ENCODE measurements at places on chromosomes 5 and 9.

GRCh38 chr5:38494175-38494574 is 62.3 kb downstream of the LIFR start:
- H3K4me1 ChIP-seq = no peaks in the 10 kb centered on the region
- H3K36me3 ChIP-seq = no peaks in the 10 kb centered on the region
- H3K27ac ChIP-seq = no peak overlapping the region
- no peak for DNase-seq
- no peaks in the 10 kb centered on the region for H3K27me3 ChIP-seq
- H3K4me3 ChIP-seq = no peak overlapping the region

GRCh38 chr9:100525563-100525962 is 52.3 kb upstream of the CAVIN4 start:
- no peak overlapping the region for H3K27ac ChIP-seq
- H3K4me3 ChIP-seq = no peak overlapping the region
- no peaks in the 10 kb centered on the region for H3K27me3 ChIP-seq
- no peak for DNase-seq

DNA sequence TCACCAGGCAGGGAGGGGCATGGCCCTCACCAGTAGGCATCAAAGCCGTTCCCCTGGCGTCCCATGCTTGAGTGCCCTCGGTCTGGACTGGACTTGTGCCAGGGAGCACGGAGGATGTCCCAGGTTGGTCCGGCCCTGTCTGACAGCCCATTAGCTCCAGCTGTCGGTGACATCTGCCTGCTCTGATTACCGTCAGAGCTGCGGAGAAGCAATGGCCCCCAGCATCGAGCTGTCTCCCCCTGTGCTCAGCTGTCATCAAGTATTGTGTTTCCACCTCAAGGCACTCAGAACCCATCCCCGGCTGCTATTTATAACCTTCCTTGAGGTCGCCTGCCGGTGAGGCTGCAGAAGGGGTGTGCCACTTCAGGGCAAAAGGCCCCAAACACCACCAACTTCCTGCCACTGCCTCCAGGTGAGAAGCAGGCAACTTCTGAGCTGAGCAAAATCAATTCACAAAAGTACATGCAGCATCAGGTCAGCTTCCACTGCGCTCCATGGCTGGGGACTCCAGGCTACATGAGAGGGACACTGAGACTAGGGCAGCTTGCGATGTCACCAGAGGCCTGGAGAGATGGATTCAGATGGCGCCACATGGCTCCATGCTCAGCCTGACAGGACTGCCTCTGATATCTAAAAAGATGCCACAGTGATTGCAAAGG is 142.7 kb downstream of the C5orf15 start:
- peaks cover 29% of the 10 kb centered on the region for H3K27me3 ChIP-seq
- no peak for DNase-seq
- H3K4me1 ChIP-seq = no peaks in the 10 kb centered on the region
- H3K27ac ChIP-seq = no peak overlapping the region
- no peak overlapping the region for H3K4me3 ChIP-seq

DNA sequence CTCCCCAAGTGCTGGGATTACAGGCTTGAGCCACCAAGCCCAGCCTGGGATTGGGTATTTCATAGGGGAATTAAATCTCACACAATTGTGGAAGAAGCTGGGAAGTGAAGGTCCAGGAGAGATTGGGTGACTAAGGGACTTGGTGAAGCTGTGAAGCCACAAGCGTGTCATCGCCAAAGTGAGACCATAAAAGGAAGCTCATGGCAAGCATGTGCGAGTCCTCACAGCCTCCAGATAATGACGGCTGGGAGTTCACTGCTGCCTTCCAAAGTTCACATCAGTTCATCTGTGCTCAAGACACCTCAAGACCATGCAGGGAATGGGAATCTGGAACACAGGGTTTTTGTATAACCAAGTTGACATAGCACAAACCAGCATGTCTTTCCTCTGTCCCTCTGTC is 210.6 kb downstream of the MARCHF11 start:
- no peak overlapping the region for H3K27ac ChIP-seq
- no peak for DNase-seq
- no peaks in the 10 kb centered on the region for H3K27me3 ChIP-seq
- H3K4me3 ChIP-seq = no peak overlapping the region

DNA sequence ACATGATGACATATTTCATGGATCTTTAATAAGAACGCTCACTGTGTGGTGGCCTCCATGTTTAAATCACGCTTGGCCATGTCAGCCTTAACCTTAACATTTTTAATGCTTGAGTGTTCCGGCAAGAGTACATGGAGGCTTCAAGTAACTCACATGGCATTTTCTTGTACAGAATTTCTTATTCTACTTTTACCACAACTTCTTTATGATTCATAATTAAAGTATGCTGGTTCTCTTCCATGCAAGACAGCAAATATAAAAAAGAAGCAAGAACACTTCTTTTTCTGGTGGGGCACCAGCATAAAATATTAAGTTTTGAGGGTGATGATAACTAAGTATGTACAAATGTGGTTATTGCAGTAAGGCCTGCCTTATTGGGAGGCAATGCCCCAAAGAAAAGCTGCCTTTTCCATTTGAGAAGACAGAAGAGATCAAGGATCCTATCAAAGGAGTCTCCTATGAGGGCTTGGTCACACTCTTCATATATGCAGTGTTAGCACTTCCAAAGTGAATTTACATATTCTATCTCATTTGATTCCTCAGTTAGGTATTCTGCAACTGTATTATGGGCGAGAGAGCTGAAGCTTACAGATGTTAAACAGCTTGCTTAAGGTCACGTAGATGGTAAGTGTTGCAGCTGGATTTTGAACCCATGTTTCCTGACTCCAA is 382.7 kb upstream of the MEF2C start:
- no peaks in the 10 kb centered on the region for H3K36me3 ChIP-seq
- no peaks in the 10 kb centered on the region for H3K27me3 ChIP-seq
- H3K27ac ChIP-seq = no peak overlapping the region
- DNase-seq = no peak

DNA sequence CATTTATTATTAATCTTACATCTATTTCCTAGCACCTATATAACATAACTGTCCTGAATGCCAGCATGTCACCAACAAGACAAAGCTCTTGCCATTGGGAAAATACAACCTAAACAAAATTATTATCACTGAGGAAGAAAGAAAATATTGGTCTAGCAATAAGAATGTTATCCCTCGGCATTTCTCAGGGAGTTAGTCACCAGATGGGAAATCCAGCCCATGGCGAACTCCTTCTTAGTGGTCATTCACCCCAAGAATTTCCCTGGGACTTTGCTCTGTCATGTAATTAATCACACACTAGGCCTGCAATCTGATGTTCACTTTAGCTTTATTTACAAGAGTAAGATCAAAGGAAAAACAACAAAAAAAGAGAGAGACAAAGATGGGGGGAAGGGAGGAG is 56.1 kb upstream of the TAS2R1 start:
- no peaks in the 10 kb centered on the region for H3K27me3 ChIP-seq
- no peaks in the 10 kb centered on the region for H3K36me3 ChIP-seq
- H3K4me1 ChIP-seq = no peaks in the 10 kb centered on the region
- no peak overlapping the region for H3K4me3 ChIP-seq
- no peak for DNase-seq

DNA sequence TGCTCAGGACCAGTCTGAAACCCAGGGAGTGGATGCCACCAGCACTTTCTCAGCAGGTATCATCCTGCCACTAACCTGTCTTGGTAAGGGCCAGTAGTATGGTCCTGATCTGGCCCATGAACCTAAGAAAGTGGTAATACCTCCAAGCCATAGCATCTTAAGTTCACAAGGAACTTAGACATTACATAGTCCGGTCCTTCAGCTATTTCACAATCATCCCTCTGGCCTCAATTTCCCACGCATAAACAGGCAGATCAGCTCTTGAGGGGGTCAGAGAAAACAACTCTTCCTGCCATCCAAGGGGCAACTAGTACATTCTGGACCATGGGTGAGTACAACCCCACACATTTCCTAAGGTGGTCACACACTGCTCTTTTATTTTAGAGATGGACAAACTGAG is 88.2 kb downstream of the PPIC start:
- no peak for DNase-seq
- no peak overlapping the region for H3K27ac ChIP-seq
- no peaks in the 10 kb centered on the region for H3K36me3 ChIP-seq
- no peaks in the 10 kb centered on the region for H3K4me1 ChIP-seq

- DNase-seq = no peak
- no peaks in the 10 kb centered on the region for H3K27me3 ChIP-seq
- H3K4me1 ChIP-seq = no peaks in the 10 kb centered on the region
- H3K4me3 ChIP-seq = no peak overlapping the region
Observed at GRCh38 chr5:177610770-177611445, 11.0 kb downstream of the B4GALT7 start.

- no peaks in the 10 kb centered on the region for H3K27me3 ChIP-seq
- no peaks in the 10 kb centered on the region for H3K4me1 ChIP-seq
- no peak for DNase-seq
- no peak overlapping the region for H3K4me3 ChIP-seq
- H3K27ac ChIP-seq = no peak overlapping the region
Observed at GRCh38 chr5:149048811-149049210, 14.1 kb downstream of the SH3TC2 start.

DNA sequence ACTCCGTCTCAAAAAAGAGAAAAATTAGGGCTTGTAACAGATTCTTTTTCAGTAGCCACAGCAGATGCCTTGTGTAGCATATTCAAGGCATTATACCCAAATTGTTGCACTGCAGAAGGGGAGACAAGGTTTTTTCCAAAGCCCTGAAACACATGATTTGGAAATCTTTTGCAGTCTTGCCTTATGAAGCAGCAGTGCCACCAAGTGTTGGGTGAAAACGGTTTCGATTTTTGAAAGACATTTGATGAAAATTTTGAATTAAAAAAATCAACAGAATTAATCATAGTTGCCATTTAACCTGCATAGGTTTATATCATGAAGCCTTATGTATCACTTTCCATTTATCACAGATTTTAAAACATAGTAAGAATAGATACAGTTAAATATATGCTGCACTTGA is 479.5 kb downstream of the TAF11L14 start:
- DNase-seq = no peak
- no peak overlapping the region for H3K27ac ChIP-seq
- no peaks in the 10 kb centered on the region for H3K27me3 ChIP-seq
- H3K4me1 ChIP-seq = no peaks in the 10 kb centered on the region

GRCh38 chr5:14737291-14737690 is 72.8 kb downstream of the OTULIN start:
- DNase-seq = no peak
- H3K4me3 ChIP-seq = no peak overlapping the region
- no peaks in the 10 kb centered on the region for H3K36me3 ChIP-seq
- no peak overlapping the region for H3K27ac ChIP-seq
- H3K27me3 ChIP-seq = no peaks in the 10 kb centered on the region

- no peaks in the 10 kb centered on the region for H3K4me1 ChIP-seq
- peaks cover 22% of the 10 kb centered on the region for H3K36me3 ChIP-seq
- no peaks in the 10 kb centered on the region for H3K27me3 ChIP-seq
- DNase-seq = no peak
- no peak overlapping the region for H3K27ac ChIP-seq
Observed at GRCh38 chr5:38899936-38900335, 54.1 kb downstream of the OSMR start.

- no peak for DNase-seq
- no peaks in the 10 kb centered on the region for H3K27me3 ChIP-seq
- no peaks in the 10 kb centered on the region for H3K36me3 ChIP-seq
- no peak overlapping the region for H3K4me3 ChIP-seq
- H3K4me1 ChIP-seq = peaks cover 5% of the 10 kb centered on the region
- no peak overlapping the region for H3K27ac ChIP-seq
Observed at GRCh38 chr9:34518110-34518616, 4.6 kb downstream of the ENHO start.

GRCh38 chr5:144088206-144089064 is 82.0 kb downstream of the YIPF5 start:
- H3K4me3 ChIP-seq = no peak overlapping the region
- H3K27ac ChIP-seq = no peak overlapping the region
- H3K36me3 ChIP-seq = no peaks in the 10 kb centered on the region
- H3K4me1 ChIP-seq = no peaks in the 10 kb centered on the region
- DNase-seq = no peak

DNA sequence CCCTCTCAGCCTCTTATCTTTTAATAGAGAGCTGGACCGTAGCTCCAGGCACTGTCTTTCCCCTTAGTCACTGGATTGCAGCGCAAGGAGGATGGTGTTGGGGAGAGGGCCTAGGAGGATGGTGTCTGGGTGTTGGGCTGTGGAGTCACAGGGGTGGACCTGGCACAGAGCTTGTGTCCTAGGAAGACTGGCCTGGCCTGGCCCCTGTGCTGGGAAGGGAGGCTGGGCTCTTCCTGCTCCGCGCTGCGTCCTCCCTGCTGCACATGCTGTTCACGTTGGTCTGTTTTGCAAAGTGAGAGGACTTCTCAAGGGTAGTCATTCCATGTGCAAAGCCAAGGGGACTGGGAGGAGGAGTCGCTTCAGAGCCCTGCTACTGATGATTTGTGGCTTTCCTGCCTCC is 123.9 kb downstream of the EHMT1 start:
- H3K27me3 ChIP-seq = no peaks in the 10 kb centered on the region
- DNase-seq = no peak
- peaks cover 5% of the 10 kb centered on the region for H3K4me1 ChIP-seq
- H3K27ac ChIP-seq = no peak overlapping the region
- no peak overlapping the region for H3K4me3 ChIP-seq

DNA sequence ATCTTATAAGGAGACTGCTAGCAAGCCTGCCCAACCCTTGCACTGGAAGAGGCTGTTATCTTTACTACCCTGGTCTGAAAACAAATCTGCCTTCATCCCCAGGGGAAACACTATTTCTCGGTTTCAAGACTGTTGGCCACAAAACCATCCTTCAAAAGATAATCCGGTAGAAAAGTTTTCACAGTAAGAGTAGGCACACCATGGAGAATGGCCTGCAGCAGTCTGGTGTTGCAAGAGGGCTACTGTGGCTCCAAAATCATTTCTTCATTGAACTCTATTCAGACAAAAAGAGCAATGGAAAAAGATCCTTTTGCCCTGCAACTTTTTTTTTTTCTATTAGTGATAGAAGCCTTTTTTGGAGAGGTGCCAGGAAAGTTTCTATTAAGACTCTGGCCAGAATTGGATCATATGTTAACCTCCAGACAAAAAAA is 163.9 kb downstream of the ARHGEF28 start:
- DNase-seq = no peak
- no peaks in the 10 kb centered on the region for H3K36me3 ChIP-seq
- H3K27ac ChIP-seq = no peak overlapping the region
- no peaks in the 10 kb centered on the region for H3K4me1 ChIP-seq
- no peak overlapping the region for H3K4me3 ChIP-seq

GRCh38 chr5:125660231-125660895 is 762.8 kb upstream of the GRAMD2B start:
- no peak overlapping the region for H3K4me3 ChIP-seq
- no peak for DNase-seq
- no peak overlapping the region for H3K27ac ChIP-seq
- no peaks in the 10 kb centered on the region for H3K27me3 ChIP-seq

DNA sequence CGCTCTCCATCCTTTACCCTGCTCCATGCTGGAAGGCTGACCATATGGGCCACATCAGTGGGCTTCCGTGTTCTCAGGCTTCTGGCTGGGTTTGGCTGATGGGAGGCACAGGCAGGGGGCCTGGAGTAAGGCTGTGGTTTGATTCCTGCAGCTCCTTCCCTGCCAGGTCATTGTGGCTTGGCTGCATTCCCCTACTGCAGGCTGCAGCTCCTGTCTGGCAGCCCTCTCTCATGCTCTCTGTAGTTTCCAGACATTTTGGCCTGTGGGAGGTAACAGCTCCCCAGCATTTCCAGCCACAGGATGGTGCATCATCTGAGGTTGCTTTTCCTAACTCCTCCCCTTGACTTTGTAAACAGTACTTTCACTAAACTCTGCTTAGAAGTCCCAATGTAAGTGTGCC is 102.0 kb upstream of the PTPN3 start:
- no peak overlapping the region for H3K4me3 ChIP-seq
- no peaks in the 10 kb centered on the region for H3K36me3 ChIP-seq
- peaks cover 3% of the 10 kb centered on the region for H3K4me1 ChIP-seq
- DNase-seq = no peak
- H3K27me3 ChIP-seq = peaks cover 50% of the 10 kb centered on the region

Data from HCT116 (cell line).